AG09319 (cell line): ENCODE measurements at places on chromosomes 2 and 18.

DNA sequence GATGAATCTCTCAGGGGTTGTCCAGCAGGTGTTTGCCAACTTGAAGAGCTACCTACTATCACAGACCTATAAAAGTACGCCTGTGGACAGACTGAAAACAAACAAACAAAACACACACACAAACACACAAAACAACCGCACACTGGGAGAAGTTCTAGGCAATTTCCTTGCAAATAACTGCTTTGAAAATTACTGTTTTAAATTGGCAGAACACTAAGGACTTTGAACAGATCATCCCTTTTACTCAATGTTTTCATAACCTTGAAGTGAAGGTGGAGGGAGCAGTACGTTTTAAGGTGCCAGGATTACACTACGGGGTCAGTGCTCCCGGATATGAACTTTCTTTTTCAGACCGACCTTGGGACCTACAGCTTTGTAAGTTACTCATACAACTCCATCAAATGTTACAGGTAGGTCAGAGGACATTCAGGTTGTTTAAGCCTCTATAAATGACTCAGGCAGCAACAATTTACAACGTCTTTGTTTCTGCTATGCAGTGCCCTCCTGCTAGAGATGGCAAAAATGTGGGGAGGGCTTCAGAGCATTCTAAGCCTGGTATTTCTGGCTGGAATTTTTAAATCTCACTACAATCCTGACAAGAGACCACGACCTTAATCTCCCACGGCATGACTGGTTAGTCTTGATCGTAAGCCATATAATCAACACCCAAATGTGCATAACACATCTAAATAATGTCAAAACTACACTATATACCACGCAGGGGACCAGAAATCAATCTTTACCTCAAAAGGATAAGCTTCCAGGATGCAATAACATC is 1.4 kb upstream of the SLC20A1 start:
- DNase-seq: no peak

DNA sequence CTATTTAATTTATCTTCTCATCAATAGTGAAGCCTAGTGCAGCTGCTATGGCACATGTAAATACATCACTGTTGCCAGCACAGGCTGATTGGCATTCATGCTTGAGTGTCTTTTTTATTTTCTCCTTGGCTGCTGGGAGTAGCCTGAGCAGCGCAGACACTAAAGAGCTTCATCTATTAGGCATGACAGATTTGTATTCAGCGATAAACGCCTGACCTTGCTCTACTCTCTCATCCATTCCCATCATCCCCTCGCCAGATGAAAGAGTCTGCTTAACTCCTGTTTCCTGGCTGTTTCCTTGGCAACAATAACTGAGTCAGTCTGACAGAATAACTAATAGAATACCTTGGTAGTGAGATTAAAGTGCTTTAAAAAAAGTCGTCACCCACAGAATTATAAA is 753.6 kb downstream of the DCC start:
- DNase-seq: no peak

DNA sequence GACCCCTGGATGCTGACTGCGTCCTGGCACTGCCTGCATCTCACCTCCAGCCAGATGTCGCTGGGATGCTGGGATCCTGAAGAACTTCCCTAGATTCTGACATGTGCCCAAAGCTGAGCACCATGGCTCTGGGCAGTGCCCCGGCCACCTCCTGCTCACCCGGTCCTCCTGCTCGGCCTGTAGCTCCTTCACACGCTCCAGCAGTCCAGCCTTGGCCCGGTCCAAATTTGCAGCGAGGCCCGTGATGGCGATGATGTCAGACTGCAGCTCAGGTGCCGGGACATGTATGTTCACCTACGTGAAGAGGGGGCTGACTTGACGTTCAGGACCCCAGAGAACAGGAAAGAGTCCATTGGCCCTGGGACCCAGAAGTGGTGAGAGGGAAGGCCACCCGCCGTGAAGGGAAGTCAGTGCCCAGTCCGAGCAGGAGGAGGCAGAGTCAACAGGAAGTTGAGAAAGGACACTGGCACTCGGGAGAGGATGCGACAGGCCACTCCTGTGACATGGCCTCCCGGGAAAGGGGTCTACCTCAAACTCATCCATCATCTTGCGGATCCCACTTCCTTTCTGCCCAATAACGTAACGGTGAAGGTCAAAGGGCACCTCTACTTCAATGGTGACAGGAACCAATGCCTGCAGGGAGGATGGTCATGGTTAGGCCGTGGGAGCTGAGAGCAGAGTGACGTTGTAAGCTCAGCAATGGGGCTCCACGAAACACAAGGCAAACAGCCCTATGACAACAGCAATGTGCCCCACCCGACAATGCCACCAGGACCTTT is 46.7 kb downstream of the ANO7 start:
- DNase-seq: no peak

- DNase-seq: no peak
Observed at GRCh38 chr2:5328826-5329225, 363.4 kb upstream of the SOX11 start.

DNA sequence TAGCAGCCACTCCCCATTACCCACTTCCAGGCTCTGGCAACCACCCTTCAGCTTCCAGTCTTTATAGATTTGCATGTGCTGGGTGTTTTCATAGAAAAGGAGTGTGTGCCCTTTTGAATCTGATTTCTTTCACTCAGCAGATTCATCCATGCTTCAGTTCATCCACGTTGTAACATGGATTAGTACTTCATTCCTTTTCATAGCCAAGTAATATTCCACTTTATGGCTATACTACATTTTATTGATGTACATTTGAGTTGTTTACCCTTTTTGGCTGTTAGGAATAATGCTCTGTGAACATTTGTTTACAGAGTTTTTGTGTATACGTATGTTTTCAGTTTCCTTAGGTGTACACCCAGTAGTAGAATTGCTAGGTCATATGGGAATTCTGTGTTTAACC is 205.5 kb upstream of the RAB12 start:
- no peak for DNase-seq

DNA sequence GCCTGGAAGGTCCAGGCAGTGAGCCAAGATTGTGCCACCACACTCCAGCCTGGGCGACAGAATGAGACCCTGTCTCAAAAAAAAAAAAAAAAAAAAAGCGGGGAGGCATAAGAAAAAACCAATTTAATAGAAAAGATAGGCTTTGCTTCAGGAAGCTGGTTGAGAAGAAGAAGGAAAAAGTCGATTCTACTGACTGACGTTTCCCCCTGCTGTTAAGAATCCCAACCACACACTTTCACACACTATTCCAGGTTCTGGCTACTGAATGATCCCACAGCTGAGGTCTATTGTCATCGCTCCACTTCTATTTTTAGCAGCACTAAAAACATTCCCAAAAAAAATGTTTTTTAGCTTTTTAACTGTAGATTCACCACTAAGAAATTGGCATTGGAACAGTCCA is 6.7 kb upstream of the CHCHD5 start:
- no peak for DNase-seq

GRCh38 chr18:59867337-59868104 is 32.3 kb upstream of the PMAIP1 start:
- DNase-seq: no peak

DNA sequence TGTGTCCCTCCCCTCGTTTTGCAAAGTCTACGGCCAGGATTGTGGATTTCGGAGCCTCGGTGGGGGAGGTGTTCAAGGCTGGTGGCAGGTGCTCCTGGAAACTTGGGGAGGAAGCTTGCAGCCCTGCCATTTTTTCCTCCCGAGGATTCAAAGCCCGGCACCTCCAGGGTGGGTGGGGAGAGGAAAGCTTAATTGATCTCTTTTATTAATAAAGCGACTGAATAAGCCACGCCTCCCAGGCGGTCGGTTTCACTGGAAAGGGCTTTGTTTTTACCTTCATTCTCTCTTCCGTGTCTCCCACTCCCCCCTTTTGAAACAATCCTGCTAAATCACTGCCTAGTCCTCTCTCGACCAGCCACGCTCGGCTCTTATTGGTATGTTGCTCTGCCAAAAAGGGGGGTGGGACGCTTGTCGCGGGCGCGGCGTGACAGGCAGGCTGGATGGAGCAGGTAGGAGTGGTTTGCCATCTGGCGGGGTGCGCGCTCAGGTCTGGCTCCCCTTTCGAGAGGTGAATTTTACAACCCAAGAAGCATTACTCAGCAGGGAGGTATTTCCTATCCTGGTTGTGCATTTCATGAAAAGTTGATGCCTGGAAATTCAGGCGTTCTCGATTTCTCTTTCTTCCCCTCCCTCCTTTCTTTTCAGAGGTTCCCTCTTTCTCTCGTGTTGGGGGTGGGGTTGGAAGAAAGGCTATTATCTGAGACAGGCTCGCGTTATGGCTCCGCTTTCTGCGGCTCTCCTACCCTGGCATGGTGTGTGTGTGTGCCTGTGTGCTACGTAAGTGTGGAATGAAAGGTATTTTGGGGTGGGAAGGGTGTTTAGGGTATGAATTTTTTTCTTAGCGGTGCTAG is 1.4 kb downstream of the NEDD4L start:
- DNase-seq: no peak

DNA sequence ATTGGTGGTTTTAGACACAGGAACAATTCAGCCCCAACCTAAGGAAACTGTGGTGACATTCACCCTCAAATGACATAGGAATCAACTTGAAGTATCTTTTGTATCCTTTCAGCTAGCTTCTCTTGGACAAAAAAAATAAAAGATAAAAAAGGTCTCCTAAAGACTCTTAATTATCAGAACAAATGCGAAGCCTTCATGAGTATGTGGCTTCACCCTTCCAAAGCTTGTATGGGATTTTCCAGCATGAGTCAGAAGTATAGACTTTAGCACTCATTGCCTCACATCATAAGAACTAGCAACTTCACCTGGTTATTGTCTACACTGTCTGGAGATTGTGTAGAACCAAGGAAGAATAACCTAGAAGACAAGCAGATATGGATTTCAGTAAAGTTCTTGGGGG is 135.4 kb downstream of the LAMA3 start:
- DNase-seq: no peak
